ENCODE measurements at places on chromosomes 12 and 14.
A peak's percentile ranks its signal among the peaks of the same experiment; 100 is the strongest.

DNA sequence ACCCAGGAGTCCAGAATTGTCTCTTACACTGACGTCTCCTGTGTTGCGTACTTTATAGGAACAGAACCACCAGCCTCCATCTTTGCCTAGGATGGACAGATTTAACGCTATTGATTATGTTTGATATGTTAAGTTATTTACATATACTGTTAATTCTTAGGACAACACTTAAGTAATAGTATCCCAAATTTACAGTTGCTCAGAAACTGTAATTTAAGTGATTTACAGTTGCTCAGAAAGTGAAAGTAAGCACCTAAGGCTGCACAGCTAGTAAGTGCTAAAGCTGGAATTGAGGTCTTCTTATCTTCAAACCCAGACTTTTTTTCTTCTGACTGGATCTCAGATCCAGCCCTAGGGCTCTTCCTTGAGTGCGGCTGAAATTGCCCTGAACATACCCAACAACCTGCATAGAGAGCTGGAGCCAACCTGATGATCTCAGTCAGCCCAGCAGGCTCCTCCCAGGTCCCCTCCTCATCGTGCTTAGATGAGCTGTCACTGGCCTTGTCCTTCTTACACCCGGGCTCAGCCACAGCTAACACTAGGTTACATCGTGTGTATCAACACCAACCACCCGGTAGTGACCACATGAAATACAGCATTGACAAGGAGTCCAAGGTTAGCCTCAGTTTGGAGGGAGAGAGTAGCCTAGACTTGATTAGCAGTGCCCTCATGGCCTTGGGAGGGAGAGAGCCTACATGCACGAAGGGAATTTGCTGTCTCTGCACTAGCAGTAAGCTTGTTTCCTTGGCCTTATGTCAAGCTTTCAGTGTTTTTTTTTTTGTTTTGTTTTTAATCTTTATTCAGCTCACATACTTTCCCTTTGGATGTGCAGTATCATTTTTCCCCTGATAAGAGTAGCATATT is 111.1 kb upstream of the ARHGAP5 start:
- no peak for DNase-seq

DNA sequence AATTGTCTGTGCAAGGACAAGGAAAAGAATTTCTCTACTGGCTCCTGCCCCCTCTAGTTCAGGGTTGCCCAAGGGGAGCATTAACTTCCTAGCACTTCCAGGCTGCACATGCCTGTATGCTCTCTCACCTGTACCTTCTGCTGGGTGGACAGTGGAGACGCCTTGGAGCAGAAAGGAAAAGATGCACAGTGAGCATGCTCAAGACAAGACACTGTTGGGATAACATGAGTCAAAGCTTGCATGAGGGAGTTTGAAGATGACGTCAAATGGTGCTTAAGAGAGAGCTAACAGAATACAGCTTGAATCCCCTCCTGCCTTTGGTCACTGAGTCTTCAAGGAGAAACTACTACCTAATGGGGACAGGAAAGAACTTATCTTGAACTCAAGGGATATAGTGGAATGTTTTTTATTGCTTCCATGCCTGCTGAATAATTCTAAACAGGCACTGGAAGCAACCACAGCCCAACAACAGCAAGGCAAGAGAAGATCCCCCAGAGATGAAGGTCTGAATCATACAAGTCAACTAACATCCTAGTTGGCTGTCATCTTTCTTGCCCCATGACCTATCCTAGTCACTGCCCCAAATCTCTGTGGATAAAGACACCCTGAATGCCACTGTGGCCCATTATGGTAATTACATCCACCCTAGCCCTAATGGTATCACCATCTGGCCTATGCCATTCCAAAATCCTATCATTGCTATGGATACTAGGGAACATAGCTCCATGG is 23.5 kb downstream of the RPS6KA5 start:
- DNase-seq, result no peak

DNA sequence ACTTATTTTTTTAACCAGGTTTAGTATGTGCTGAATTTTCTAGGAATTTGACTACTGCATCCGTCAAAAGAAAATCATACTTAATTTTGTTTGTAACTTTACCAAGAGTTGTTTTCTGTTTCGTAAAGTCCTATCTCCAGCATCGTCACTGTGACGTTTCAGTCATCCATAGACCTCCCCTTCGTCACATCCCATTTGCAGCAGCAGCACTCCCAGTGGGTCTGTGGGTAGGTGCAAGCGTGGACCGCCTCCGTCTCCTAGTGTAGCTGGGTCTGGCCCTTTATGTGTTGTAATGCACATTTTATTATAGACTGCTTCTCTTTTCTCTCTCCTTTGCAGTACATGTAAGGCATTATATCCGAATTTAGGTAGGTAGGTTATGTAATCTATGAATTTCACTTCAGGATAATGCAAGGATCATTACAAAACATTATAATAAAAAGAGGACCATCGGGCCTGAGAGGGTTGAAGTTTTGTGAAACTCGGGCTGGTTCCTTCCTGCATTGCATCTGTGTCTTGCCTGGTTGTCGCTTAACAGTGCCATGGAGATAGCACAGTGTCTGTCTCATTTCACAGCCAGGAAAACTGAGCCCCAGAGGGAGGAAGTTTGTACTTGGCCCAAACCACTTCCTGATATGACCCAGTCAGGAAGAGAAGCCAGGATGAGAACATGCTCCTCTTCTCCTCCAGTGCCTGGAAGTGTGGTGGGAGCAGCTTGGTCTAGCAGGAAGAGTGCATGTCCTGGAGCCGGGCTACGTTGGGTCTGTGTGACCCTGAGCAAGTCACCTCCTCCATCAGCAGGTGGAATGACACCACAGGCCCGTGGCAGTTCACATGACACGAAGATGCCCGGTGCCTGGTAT is 41.3 kb downstream of the EVL start:
- peak; percentile 81 for DNase-seq

- peak; percentile 5 for DNase-seq
Observed at GRCh38 chr12:117580718-117581062, 219.3 kb upstream of the NOS1 start.

DNA sequence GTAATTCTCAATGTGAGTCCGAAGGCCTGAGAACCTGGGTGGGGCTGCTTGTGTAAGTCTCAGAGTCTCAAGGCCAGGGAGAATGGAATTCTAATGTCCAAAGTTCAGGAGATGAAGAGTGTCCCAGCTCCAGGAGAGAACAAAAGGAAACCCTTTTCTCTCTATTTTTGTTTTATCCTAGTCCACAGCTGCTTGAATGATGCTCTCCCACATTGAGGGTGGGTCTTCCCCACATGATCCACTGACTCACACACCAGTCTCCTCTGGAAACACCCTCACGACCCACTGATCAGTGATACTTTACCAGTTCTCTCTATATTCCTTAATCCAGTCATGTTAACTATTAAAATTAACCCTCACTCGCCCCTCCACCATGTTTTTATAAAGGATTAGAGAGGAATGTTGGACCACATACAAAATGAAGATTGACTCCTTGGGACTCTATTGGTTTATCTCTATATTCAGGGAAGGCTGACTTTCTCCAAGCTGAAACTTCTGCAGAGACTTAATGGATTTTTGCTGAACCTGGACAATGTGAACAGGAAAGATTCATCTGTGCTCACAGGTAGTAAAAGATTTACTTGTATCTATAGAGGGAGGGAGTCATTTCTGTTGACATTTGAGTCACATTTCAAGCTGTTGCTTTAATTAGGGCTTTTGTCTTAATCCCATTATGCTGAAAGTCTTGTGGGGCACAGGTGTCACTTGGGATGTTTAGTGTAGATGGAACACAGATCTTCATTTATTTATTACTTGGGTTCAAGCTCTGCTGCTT is 1061.0 kb upstream of the TMEM132C start:
- DNase-seq, result no peak

- no peak for DNase-seq
Observed at GRCh38 chr14:54309615-54310014, 87.2 kb upstream of the CDKN3 start.

DNA sequence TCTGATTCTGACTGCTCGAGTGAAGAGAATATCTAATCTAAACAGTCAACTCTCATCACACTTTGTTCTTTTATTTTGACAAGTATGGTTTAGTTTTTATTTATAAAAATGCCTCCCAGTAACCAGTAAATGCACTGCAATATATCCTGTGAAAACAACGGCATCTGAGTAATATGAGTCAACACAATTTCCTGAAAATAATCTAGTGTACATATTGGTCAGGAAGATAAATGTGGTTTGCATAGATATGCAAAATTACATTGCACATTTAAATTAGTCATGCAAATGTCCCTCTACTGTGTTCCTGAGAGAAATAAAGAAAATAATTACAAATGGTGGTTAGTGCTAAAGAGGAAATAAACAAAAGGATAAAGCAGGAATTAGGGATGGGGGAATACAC is 1190.7 kb upstream of the SEL1L start:
- no peak for DNase-seq

DNA sequence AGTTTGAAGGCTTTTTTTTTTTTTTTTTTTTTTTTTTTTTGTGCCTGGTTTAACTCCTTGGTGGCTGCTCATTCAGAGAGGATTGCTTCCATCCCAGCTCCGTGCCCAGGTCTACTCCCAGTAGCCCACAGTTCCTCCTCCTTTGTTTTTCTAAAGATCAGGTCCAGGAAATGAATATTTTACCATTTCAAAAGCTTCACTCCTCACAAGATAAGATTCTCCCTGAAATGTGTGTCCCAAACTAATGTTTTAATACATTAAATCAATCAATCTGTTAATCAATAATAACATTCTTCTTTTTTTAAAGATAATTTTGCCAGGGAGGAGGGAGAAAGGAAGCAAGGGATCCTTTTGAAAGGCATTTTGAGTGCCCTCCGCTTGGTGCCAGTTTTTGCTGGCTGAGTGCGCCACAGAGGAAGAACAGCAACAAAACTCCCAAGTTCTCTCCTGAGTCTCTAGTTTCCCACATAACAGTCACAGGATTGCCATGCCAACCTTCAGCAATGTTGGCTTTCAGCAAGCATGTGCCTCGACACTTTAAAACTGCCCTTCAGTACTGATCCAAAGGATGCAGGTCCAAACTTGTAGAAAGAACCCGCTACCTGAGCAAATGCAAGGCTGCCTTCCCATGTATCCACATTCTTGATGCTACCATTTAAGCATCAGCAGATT is 99.2 kb downstream of the RMST start:
- no peak for DNase-seq

DNA sequence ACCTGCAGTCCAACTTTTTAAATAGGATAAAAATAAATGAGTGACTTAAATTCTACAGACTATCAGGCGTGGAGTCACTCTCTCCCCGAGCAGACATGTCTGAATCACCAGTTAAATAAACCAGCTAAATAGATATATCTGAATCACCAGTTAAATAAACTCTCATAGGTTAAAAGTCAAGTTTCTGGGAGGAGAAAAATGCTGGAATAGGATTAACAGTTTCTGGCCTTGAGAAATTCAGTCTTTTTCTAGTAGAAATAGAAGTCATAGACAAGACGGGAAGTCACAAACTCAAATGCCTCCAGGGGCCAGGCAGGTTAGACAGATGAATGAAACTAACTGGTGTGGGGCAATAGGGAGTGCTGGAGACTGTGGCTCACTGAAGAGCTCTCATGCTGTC is 258.6 kb upstream of the TMEM132C start:
- no peak for DNase-seq

- no peak for DNase-seq
Observed at GRCh38 chr14:58301416-58301815, 3.1 kb downstream of the ARID4A start.

GRCh38 chr14:55624913-55625312 is 44.9 kb downstream of the KTN1 start:
- DNase-seq, result no peak

GRCh38 chr12:48996794-48997718 is 2.1 kb downstream of the DDN start:
- DNase-seq, result peak; percentile 84

DNA sequence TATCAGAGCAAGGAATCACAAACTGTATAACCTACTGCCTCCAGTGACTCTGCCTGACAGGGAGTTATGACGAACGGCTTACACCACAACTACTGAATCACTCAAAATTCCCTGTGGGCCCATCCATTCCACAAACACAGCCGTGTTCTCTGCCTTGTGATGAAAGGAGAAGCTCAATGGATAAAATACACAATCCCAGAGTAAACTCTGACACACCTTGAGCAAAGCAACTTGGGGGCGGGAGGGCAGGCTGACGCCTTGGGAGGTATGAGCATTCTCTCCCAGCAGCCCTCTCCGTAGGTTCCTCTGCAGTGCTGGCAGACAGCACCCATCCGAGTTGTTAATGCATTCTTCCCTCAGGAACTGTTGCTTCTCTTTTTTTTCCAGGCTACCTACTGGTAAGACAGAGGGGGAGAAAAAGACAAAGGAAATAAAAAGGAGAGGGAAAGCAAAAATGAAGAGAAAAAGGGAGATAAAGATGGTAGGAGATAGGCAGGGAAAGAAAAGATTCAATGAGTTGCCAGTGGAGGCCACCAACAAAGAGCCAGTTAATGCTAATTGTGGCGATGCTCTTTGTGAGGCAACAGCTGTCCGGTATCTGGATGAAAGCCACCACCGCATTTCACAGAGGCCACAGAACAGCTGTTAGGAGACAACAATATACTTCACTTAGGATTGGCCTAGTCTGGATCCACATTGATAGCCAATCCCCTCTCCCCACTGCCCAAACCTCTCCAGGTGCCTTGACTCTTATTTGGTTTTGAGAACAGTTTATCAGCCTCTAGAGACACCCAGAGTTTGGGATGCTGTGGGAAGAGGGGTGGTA is 4.7 kb upstream of the DIO2 start:
- DNase-seq, result no peak

DNA sequence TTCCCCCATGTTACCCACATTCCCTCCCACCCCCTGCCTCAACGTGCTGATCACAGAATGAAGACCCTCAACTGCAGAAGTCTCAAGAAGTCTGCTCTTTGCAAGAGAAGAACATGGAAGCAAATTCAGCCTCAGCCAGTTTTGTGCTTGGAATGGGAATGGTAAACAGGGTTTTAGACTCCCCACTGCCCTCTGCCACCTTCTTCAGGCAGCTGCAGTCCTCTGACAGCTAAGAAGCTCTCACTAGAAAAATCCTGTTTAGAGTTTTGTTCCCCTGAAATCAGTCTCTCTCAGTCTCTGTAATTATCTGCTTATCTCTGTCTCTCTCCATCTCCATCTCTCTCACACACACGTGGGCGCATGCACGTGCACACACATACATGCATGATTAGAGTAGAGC is 85.4 kb downstream of the CRACR2A start:
- DNase-seq, result no peak

DNA sequence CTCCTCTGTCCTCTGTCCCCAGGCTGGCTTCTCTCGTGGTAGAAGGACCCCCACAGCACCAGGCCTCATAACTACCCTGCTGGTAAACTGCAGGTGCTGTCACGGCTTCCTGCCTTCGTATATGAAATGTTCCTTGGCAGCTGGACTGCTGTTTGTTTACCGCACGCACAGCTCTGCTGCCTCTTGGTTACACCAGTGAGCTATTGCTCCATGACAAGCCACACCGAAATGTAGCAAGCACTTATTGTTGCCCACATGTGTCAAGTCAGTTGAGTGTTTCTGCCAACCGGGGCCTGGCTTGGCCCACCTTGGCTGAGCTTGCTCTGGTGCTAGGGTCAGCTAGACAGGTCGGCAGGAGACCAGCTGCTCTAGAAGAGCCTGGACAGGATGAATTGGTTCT is 21.7 kb upstream of the TCL1B start:
- no peak for DNase-seq

DNA sequence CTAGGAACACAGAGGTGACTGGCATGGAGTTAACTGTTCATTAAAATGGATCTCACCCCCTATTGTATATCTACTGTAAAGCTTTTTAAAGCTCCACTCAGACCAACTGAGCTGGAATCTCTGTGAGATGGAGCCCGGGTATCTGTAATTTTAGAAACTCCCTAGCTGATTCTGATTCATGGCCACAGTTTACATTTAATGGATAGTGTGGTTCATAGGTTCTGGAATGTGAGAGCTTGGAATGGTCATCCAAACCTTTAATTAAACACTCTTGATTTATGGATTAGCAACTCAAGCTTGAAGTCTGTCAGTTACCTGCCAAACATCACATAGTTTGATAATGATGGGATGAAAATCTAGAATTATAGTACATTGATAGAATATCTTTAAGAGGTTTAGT is 183.8 kb downstream of the SLC25A21 start:
- no peak for DNase-seq

Measured in activated CD4-positive, alpha-beta T cell treated with anti-CD3 and anti-CD28 coated beads for 36 hours (primary cell).